Caudate nucleus (tissue), 63 donors: ENCODE measurements at places on chromosomes 4 and X.

DNA sequence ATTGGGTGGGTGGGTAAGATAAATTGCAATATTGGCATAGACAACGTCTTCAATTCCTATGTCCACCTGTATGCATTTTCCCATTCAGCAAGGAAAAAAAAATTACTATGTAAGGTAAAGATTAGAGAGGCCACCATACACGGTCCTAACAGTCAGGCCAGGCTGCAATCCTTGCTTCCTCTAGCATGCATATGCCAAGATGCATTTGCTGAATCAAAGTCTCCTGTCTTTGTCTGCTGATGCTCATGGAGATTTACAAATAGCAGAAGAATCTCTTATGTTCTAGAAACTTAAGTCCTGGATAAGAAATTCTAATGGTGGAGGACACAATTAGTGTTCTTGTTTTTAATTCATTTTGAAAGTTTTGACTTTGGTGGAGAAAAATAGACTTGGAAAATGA lies 206.8 kb downstream of the PDGFC start:
- no peak for DNase-seq

GRCh38 chr4:22029803-22030202 lies 81.2 kb upstream of the KCNIP4 start:
- DNase-seq, result no peak

DNA sequence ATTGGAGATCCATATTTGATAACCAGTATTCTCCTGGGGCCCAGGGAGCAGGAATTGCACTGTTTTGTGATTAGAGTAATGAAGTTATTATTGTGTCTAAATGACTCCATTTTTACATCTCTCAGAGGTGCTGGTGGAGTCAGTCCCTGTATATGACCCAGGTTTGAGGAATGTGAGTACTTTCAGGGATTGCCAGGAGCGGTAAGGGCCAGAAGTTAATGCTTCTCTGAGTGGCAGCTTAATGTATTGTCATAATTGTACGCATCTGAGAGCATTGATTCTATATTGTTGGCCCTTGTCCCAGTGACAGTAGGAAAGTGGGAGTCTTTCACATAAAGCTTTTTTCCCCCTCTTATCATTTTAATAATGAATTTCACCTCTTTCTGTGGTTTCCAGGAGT lies 146.2 kb downstream of the GATB start:
- DNase-seq, result no peak

- DNase-seq, result no peak
These were observed 984.9 kb upstream of the INTU start for GRCh38 chr4:126647756-126648397.

- no peak for DNase-seq
These were observed 48.3 kb downstream of the TLR10 start for GRCh38 chr4:38734446-38734845.

DNA sequence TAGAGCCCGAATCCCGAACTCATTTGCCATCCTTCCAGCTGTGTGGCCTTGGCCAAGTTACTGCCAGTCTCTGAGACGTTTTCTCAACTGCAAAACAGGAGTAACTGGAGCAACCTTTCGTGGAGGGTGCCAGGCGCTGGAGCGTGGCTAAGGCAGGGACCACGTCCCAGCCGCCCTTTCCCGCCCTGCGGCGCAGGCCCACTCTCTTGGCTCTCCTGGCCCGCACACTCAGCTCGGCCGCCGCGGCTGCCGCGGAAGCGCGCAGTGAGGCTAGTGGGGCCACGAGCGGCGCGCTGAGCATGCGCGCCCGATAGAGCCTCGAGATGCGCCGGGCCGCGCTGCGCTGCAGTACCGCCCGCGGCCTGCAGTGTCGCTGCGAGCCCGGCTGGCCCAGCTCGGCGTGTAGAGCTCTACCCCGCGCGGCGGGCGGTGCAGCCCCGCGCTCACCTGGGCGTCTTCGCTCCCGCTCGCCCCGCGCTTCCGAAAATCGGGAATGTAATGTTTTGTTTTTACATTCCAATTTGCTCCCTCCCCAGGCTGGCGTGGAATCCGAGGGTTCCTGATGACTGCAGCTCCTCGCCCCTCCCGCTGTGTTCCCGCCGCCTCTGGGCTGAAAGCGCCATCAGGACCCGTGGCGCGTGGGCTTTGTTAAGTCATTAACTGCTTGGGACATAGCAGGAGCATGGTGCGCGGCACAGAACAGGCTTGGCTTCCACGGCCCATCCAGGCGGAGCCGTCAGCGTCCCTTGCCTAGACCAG lies 4.0 kb upstream of the ZNF518B start:
- no peak for DNase-seq

- DNase-seq, result no peak
These were observed 68.5 kb upstream of the LNX1 start for GRCh38 chr4:53659737-53660136.

GRCh38 chr4:13872155-13872554 lies 244.6 kb upstream of the BOD1L1 start:
- DNase-seq, result no peak

DNA sequence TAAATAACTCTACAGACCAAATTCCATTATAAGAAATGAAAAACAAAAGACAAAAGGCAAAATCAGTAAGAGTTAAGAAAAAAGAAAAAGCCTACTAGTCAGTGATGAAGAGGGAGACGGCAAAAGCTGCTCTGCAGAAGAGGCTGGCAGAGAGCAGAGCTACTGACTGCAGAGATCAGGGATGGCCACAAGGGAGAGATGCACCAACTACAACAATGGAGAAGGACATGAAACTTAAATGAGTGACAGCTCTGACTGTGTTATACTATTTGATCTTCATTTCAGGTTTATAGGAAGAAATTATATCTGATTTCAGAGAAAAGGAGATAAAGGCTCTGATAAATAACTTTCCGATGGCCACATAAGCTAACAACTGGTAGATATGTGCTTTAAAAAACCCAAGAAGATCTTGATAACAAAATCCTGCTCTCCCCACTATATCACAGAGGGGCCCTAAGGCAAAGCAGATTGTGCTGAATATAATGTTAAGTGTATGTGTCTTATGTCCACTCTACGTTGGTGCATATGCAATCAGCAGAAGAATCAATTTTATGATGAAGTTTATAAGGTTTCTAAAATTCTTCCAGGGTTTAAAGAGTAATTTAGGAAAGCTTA lies 58.4 kb upstream of the COX18 start:
- DNase-seq, result no peak

- no peak for DNase-seq
These were observed 28.7 kb downstream of the SEC24B start for GRCh38 chr4:109462297-109462696.

DNA sequence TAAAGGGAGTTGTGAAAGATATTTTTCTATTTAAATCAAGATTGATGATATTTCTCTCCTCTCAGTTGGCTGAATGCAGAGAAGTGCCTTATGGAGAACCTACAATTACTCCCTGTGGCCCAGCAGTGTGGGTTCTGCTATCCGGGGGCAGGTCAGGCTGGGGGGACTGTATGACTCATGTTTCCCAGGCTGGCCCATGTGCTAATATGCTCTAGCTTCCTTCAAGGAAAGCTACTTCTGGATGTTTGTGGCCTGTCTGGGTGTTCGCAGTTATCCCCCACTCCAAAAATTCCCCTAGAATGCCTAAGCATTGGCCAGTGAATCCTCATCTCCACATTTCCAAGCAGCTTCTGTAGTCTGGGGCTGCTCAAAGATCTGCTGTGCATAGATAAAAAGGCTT lies 58.9 kb upstream of the SPP1 start:
- DNase-seq, result no peak

GRCh38 chr4:53619431-53619830 lies 28.1 kb upstream of the LNX1 start:
- DNase-seq, result no peak

GRCh38 chr4:170723171-170723570 lies 633.4 kb upstream of the AADAT start:
- DNase-seq, result no peak

DNA sequence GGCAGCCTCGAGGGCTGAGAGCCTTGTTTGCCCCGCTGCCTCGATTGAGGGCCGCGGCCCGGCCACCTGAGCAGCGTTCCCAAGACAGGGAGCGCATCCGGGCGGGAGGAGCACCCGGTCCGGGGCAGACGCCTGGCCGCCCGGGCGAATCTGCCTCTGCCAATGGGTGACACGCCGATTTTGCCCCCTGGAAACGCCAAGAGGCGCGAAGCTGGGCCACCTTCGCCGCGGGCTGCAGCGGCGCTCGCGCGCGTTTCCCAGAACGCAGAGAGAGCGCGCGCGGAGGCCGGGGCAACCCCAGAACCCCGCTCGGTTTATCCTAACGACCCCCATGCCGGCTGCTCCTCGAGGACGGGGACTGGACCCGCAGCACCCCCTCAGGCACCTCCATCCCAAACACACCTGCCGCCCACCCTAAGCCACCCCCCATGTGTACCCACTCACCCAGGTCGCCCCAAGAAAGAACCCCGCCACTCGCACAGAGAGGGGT lies 575 bp downstream of the MAP7D2 start:
- no peak for DNase-seq

- DNase-seq, result no peak
These were observed 235.9 kb upstream of the PCDH18 start for GRCh38 chr4:137768196-137768595.

DNA sequence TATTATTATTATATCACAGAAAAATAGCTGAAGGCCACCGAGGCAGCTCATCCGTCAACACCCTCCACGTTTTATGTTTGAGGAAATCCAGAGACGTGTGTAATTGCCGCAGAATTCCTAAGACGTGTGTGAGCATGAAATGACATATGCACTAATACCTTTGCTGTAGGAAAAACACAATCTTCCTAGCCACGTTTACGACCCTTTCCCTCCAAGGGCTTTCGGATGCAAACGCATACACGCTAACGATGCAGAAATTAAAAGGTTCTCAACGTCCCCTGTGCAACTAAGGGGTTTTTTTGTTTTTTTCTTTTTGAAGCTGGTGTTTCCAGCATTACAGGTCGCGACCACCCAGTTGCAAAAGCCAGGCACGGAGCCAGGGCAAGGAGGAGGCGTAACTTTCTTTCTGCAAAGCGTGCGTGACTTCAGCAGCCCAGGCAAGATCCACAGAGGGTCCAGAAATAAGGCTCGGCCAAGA lies 33.8 kb downstream of the CRLF2 start:
- DNase-seq, result no peak
